OCI-M1 (cell line): ENCODE measurements at places on chromosomes 2 and 18.

DNA sequence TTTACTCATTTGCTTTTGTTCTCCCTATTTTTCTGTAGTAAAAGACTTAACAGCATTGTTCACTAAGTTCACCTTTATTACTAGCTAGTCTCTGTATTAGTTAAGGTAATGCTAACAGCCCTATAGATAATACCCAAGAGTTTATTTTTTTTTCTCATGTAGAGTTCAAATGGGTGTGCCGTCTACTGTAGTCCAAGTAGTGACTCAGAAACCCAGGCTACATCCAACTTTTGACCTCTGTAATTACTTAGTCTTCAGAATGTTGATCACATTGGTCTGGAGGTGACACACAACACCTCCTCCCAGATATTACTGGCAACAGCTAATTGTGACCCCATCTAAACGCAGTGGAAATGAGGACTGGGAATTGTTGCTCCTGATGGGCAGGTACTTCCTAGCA, 7.7 kb downstream of the COQ10B start:
- no peak for DNase-seq

DNA sequence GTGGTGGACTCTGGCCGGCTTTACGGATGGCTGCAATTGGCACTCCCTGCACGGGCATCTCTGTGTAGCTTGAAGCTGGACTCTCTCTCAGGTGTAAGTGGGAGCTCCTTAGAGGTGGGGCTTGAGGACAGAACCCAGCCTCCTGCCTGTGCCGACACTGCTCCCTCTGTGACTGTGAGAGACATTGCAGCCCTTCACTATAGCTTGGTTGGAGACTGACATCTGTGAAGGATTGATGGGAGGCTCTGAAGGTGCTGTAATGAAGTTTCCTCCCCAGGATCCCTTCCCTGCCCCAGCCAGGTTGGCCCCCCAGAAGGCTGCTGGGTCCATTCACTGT, 166.7 kb downstream of the SH3RF3 start:
- no peak for DNase-seq

- DNase-seq = no peak
These were observed 3.3 kb upstream of the ZNF532 start for GRCh38 chr18:58861353-58861752.

DNA sequence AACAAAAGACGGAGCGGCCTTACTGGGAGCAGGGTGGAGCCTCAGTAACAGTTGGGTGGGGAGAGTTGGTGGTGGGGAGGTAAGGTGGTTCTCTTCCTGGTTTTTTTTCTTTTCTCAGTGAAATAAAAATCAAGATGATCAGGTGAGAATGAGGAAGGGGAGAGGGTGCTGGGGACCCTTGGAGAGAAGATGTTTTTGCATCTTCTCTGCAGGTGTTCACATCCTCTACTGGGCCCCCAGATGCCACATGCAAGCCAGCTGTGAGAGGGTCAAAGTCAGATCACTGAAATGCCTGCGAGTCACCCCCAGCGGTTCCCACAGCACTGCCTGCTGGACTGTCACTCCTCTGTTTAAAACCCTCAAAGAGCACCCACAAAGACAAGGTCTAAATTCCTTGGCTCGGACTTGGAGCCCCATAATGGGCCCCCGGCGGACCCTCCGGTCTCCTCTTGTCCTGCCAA, 69.8 kb upstream of the FHL2 start:
- no peak for DNase-seq

- DNase-seq = no peak
These were observed 523.0 kb downstream of the TXNL1 start for GRCh38 chr18:56115071-56116015.

DNA sequence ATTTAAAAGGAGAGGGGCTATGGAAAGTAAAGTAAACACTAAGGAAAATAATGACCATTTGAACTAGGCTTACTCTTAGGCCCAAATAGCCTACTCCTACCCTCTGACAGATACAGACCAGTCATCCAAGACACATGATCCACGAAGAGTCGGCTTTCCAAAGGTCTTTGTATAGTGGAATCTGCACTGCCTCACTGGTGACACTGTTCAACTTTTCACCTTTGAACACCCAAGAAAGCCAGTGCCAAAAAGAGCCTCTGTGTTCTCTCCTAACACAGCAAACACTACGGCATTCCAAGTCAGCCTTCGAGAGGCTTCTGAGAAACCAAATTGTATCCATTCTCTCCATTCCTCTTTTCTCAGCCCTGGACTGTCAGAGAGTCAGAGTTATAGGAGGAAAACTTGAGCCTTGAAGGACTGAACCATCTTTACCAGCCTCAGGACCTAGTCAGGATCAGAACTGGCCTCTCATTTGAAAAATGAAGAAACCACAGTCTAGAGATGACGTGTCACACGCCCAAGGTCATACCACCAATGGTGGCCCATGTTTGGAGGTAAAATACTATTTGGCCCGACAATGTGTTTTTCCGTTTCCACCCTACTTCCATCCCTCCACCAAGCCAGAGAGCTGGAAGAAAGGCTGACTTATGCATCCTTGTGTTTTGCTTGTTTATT, 267.4 kb upstream of the ACVR2A start:
- no peak for DNase-seq

- DNase-seq = no peak
These were observed 336.5 kb upstream of the SLC39A10 start for GRCh38 chr2:195320413-195320973.
